Activated T-helper 17 cell treated with anti-CD3 and anti-CD28 coated beads, Interleukin-2, amount 50 U/mL, for 72 hours (primary cell): ENCODE measurements at places on chromosomes 7 and 10.

DNA sequence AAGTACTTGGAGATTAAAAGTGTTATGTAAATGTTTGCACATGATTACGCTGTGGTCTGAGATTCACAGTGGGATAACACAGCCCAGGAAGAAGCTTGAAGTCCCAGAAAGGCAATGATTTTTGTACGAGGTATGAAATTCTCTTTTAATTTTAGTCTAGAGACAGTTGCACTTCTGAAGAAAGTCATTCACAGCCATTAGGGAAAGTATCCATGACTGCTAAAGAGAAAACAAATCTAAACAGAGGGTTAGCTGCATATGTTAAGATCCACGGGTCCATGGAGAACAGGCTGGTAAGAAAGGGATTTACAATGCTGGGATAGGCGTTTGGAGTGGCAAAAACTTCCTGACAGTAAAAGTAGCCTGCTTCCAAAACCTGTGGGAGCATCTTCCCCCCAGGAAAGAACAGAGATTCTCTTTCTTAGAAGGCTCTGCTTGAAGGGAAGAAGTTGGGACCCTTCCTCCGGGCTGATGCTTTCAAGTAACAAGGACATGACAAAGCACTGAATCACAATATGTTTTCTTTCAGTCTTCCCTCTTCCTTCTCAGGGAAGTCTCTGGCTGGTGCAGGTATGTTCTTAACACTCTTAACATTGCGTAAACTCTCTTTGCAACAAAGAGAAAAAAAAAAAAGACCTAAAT is 220.8 kb upstream of the CELF2 start:
- H3K36me3 ChIP-seq: no peaks in the 10 kb centered on the region
- peaks cover 23% of the 10 kb centered on the region for H3K27me3 ChIP-seq
- H3K27ac ChIP-seq: no peak overlapping the region
- H3K4me3 ChIP-seq: no peak overlapping the region
- no peaks in the 10 kb centered on the region for H3K4me1 ChIP-seq
- no peak for ATAC-seq

GRCh38 chr10:114374053-114374791 is 30.1 kb downstream of the AFAP1L2 start:
- ATAC-seq: no peak
- no peaks in the 10 kb centered on the region for H3K36me3 ChIP-seq
- no peak overlapping the region for H3K4me3 ChIP-seq
- no peaks in the 10 kb centered on the region for H3K4me1 ChIP-seq

DNA sequence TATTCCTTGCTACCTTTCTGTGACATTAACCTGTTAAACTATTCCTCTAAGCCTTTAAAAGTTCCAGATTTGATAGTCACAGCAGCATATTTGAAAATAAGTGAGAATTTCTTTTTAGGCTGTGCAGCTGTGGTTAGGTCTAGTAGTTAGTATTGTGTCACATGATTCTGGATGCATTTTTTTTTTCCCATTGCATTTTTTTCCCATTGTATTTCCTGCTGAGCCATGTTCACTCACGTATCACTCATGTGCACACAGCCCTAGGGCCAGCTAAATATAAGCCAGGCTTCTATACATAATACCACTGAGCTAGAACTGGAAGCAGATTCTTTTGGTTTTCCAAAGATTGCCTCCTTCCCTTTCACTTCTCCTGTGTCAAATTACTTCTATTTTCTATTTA is 37.4 kb downstream of the DNAJC9 start:
- no peak overlapping the region for H3K4me3 ChIP-seq
- H3K36me3 ChIP-seq: peaks cover 37% of the 10 kb centered on the region
- no peak for ATAC-seq
- H3K27ac ChIP-seq: no peak overlapping the region

DNA sequence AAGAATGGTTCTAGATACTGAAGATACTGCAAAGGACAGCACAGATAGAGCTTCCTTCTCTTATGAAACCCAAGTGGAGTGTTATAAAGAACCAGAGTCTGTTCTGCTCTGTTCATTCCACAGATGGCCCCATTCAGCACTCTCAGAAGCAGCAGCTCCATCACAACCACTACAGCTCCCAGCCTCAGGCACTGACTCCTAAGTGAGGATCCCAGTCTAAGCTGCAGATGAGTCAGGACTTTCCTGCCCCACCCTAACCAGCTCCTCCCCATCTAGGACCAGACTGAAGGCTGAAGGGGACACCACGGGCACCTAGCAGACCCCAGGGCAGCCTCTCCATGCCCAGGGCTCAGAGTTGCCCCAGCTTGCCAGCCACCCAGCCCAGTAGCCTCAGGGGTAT is 379.8 kb downstream of the GRID1 start:
- no peak for ATAC-seq
- H3K4me1 ChIP-seq: no peaks in the 10 kb centered on the region
- H3K36me3 ChIP-seq: no peaks in the 10 kb centered on the region
- H3K4me3 ChIP-seq: no peak overlapping the region
- H3K27me3 ChIP-seq: peaks cover 16% of the 10 kb centered on the region

DNA sequence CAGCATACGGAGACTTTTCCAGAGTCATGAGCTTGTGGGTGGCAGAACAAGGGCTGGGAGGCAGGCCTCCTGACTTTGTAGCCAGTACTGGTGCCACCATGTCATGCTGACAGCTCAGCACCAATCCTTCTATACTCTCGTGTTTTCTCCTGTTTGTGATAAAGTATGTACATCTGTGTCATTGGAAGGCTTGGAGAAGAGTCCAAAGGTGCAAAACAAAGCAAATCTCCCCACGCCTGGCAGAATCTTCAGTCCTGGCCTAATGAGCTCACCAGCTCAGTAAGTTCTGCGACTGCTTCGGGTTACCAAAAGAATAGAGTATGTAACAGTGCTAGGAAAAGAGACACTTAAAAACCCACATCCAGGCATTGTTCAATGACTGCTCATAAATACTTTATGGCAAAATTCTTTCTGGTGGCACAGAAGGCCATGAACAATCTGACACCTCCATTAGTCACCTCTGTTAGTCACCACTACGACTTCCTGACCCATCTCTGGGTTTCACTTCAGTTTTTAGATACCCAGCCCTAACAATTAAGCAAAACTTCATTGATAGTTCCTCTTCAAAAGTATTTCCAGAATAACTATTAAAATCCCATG is 24.5 kb downstream of the STEAP1 start:
- peak; percentile 97 for ATAC-seq
- peak overlapping the region; percentile 77 for H3K27ac ChIP-seq
- peak overlapping the region; percentile 53 for H3K4me3 ChIP-seq
- peaks cover 8% of the 10 kb centered on the region for H3K27me3 ChIP-seq
- H3K36me3 ChIP-seq: no peaks in the 10 kb centered on the region
- peaks cover 6% of the 10 kb centered on the region for H3K4me1 ChIP-seq

DNA sequence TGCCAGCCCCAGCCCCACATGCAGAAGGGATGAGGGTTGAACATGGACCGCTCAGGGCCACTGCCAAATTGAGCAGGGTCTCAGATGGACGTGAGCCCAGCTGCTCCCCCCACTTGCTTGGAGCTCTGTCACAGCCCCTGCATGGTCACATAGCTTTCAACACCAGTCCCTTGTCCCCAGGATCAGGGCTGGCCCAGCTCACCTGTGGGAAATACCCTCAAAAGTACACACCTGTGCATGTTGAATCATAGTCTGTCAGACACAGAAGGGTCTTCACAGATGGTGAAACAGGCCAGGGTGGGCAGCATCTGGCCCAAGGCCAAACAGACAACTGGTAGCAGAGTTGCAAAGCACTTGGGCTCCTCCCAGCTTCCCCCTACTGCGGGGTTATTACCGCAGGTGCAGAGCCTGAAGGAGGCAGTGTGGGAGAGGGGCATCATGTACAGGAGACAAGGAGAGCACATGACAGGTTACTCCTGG is 77.6 kb upstream of the UNC5B start:
- no peaks in the 10 kb centered on the region for H3K4me1 ChIP-seq
- no peak overlapping the region for H3K4me3 ChIP-seq
- no peaks in the 10 kb centered on the region for H3K36me3 ChIP-seq
- H3K27me3 ChIP-seq: peaks cover 28% of the 10 kb centered on the region
- no peak for ATAC-seq
